SHP77 (cell line): ENCODE measurements at places on chromosomes 16 and 17.
A peak's percentile ranks its signal among the peaks of the same experiment; 100 is the strongest.

GRCh38 chr16:30637944-30638343 lies 12.8 kb upstream of the PRR14 start:
- peak; percentile 61 for DNase-seq

GRCh38 chr16:75095204-75095621 lies 21.4 kb downstream of the LDHD start:
- no peak for DNase-seq

- no peak for DNase-seq
These were observed 13.5 kb upstream of the MTMR4 start for GRCh38 chr17:58527949-58528348.

DNA sequence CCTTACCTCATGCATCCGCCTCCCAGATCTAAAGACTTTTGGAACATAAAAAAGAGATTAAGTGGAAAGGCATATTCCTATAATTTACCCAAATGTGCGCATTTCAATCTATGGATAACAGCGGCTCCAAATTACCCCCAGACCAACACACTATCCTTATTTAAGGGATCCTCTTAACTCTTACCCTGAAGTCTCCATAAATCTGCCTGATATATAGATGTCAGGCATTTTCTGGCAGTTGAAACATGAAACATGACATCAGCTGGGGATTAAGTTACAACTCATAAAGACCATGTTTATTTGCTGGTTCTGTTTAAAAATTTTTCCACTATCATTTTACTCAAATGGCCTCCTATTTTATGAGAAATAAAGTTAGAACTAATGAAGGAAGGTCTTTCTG lies 478.5 kb upstream of the SALL1 start:
- DNase-seq = no peak

GRCh38 chr16:28098959-28099945 lies 35.7 kb upstream of the GSG1L start:
- DNase-seq = no peak

DNA sequence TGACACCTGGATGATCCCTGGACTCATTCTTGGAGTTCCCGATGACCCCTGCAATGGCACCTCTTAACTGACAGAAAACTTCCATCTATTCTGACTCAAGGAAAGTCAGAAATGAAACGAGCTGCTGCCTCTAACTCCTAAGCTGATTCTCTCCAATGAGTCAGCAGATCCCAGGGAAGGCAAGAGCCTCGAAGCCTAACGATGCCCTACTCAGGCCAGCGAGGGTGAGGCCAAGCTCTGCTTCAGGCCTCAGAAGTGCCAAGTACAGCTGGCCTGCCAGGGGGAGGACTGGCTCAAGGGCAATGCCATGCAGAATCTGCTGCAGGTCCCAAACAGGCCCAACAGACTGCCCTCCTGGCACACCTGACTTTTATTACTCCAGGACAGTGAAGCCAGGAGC lies 36.3 kb downstream of the PLXDC1 start:
- DNase-seq = no peak

DNA sequence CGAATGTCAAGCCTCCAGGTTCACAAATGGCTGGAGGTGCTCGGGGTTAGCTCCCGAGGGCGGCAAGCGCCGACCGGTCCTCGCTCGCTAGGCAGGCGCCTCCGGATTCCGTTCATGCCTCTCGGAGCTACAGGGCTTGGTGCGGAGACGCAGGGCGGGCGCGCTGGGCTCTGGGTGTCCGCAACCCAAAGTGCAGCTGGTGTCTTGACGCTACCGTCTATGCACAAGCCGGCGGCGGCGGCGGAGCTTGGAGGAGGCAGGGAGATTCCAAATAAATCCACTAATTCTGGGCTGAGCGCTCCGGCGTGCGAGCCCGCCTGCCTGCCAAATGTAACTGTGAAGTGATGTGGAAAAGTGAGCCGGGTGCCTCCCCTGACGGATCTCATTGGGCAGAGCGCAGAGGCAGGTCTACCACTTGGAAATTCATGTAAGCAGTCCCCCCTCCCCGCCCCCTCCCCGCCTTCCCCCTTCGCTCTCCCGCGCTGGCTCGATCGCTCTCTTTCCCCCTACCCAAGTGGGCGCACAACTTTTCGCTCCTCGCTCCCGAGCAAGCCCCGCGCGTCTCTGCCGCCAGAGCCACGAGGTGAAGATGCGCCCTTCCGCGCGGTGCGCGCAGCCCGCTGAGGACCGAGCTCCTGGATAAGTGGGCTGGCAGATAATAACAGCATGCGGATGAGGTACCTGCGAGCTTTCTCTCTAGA lies at the start of gene CDH8:
Gene CDH8, minus strand, starts transcription at position 338 of the 701 bp plus-strand sequence. CDS start 15,035 bp downstream, outside the sequence.
- peak; percentile 29 for DNase-seq

DNA sequence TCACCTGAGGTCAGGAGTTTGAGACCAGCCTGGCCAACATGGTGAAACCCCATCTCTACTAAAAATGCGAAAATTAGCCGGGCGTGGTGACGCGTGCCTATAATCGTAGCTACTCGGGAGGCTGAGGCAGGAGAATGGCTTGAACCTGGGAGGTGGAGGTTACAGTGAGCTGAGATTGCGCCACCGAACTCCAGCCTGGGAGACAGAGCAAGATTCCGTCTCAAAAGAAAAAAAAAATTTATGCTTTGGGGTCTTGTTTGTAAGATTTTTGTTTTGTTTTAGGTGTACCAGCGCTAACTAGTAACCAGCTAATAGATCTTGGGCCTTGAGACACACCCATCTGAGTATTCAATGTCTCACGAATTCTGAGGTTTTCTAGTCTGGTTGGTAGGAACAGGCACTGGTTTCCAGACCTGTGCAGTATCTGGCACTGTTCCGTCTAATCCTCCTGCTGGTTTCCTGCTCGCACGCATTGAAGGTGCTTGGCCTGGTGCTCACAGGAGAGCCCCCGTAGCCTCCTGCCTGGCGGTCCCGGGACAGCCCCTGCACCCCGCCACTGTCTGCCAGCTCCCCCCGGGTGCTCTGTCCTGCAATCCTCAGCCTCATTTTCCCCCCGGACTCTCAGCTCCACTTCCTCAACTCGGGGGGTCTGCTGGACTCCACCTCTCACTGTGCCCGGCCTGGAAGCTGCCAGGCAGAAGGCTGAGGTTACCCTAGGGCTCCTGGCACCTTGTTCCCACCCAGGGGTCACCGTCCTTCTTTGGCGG lies 10.6 kb upstream of the DUS1L start:
- no peak for DNase-seq

- DNase-seq = no peak
These were observed 2.3 kb downstream of the ANKFY1 start for GRCh38 chr17:4261452-4261851.

DNA sequence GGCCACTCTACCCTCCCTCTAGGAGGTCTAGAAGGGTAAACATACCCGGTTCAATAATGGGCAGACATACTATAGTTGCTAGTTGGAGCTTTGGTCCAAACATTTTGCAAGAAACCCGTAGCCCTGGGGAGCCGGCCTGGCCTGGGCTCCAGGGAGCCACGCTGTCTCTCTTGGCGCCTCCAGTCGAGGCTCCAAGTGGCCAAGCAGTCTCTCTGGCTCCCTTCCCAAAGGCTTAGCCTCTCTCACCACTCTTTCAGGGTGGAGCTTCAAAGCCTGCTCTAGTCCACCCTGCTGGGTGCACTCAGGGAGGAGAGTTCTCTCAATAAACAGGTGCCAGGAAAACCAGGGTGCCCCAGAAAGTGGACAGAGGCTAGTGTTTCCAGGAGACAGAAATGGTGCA lies 32.2 kb downstream of the RCVRN start:
- no peak for DNase-seq

- no peak for DNase-seq
These were observed 53.5 kb downstream of the SMURF2 start for GRCh38 chr17:64608571-64608981.

DNA sequence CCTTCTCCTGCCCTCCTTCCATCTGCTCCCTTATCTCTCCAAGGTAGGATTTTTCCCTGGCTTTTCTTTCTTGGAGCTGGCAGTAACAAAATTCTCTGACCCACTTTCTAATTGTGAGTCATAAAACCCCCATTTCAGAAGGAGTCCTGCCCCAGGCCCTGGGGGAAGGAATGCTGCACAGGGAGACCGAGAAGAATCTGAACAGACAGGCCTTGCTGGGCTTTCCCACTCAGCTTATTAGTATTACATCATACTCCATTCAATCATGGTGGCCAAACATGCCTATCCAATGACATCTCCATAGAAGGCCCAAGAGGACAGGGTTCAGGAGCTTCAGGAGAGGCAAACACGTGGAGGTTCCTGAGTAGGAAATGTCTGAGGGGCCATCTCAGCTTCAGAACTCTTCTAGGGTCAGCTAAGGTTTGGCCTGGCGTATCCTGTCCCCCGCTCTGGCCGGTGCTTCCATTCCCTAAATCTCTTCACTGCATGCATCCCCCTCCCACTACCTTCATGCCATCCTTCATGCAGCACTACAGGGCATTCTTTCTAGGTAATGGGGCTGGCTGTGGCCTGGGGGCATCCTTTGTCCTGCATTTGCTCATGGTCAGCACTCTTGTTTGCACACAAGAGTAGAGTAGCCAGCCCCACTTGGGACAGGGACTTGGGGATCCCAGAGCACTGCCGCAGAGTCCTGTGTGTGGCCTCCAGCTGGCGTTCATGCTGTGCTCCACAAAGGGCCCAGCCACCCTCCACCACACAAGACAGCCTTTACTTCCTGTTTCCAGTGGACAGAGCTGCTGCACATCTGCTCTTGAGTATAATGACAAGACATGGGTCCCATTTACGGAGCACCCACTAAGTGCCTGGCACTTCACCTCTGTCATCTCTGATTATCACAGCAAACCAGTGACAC lies 8.2 kb downstream of the SLC6A2 start:
- DNase-seq = no peak

- no peak for DNase-seq
These were observed 9.5 kb downstream of the SGF29 start for GRCh38 chr16:28563218-28563617.
